ENCODE measurements at places on chromosomes 2 and 18. TPM values are rescaled to one million over a fixed set of nuclear protein-coding genes. Genes with fewer than 3 reads are reported as not detected.

The TGFBRAP1 gene
- total RNA-seq = 24.6 TPM

The UGP2 gene
- 110 TPM for total RNA-seq

The SPP2 gene
- not detected for total RNA-seq

The IL1RL1 gene
- 10.9 TPM for total RNA-seq

The CAPN14 gene
- total RNA-seq = 124 TPM

The VWA3B gene
- not detected for total RNA-seq

The CPLX4 gene
- not detected for total RNA-seq

The GALNT14 gene
- 18.6 TPM for total RNA-seq

The AQP12A gene
- total RNA-seq = not detected

The GNLY gene
- total RNA-seq = 0.76 TPM

The GAREM2 gene
- 0.40 TPM for total RNA-seq

The CXCR4 gene
- total RNA-seq = 13.4 TPM

The SERPINB13 gene
- total RNA-seq = 175 TPM

The FOSL2 gene
- 118 TPM for total RNA-seq

The RAX gene
- not detected for total RNA-seq
